Skin of body (tissue), 3 donors: ENCODE measurements at places on chromosomes 7 and 10.

DNA sequence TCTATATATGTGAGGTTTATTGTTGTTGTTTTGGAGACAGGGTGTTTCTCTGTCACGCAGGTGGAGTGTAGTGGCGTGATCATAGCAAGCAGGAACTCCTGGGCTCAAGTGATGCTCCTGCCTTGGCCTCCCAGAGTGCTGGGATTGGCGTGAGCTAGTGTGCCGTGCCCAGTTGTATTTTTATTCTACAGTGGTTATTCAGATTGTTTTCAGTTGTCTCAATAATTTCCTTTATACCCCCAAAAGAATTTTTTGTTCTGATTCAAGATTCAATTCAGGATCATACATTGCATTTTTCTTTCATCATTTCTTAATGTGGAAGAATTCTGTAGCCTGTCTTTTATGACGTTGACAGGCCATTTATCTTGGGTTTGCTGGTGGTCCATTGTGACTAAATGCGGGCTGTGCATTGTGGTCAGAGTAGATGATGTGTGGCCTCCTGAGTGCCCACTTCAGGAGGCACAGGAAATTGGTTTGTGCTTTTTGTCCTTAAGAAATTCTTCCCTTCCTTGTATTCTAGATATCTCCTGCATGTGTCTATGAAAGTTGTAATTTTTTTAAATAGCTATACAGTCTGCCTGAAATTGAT, 22.9 kb downstream of the RBM33 start:
- no peak for DNase-seq

GRCh38 chr10:96746503-96746902, 26.2 kb upstream of the PIK3AP1 start:
- no peak for DNase-seq

DNA sequence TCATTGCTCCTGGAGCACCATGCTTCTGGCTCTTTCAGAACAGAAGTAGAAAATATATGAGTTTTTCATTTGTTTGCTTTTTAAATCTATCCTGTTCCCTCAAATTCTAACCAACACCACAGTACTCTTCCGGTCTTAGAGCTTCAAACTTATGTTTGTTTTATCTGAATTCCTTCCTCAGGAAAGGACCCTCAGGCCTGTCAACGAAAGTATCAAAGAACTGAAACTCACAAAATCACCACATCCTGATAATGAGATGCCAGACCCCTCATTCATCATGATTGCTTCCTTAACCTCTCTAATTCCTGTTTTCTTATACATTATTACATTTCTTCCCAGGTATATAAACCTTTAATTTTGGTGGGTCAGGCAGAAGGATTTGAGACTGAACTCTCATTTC, 135.2 kb downstream of the BMS1 start:
- DNase-seq: no peak

- no peak for DNase-seq
Observed at GRCh38 chr7:12706900-12707536, 19.6 kb downstream of the ARL4A start.

GRCh38 chr10:69107176-69107490, 16.8 kb upstream of the VPS26A start:
- DNase-seq: no peak

GRCh38 chr7:21113609-21114415, 314.1 kb upstream of the SP4 start:
- no peak for DNase-seq

DNA sequence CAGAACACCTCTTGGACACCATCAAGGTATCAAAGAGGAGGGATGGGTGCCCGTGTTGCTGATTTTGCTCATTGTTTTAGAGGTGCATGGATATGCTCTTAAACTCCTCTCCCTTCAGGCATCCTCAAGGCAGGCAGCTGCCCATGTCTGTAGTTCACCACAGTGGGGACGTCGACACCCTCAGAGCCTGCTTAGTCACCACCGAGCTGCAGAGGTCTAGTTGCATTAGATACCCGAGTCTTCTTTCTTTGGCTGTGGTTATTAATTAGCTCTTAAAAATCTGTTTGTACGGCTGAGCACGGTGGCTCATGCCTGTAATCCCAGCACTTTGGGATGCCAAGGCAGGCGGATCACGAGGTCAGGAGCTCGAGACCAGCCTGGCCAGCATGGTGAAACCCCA, 24.7 kb upstream of the TSPAN13 start:
- DNase-seq: no peak

DNA sequence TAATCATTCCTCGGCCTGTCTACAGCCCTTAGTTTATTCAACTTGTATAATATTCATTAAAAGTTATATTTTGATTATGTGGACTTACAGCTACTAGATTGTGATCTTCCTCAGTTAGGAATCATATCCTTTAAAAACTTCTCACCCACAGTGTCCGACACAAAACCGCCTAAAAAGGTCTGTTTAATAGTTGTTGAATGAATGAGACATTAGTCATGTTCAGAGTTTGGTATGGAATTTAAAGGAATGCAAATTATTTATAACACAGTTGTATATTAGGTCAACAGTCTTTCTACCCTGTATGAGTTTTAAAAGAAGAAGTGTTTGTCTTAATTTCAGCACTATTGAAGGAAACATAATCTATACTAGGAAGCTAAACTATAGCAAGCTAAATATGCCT, 390.0 kb downstream of the ARL4A start:
- DNase-seq: no peak

DNA sequence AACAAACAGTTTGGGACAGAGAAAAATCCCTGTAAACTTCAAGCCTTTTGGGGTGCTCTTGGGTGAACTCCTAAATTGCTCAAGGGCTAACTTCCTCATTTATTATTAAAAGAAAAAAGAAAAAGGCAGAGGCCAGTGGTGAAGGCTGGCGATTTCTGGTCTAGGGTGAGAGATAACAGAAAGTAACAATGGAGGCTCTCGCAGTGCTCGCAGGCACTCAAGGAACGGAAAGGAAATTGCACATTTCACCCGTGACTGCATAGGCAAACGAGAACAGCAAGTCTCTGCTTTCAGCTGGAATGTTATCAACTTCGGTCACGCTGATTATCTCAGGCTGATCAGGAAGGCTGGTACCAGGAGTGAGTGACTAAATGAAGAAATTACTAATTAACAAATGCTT, 70.7 kb downstream of the PRKAG2 start:
- no peak for DNase-seq

- no peak for DNase-seq
Observed at GRCh38 chr10:16828701-16829175, 11.5 kb upstream of the RSU1 start.

- no peak for DNase-seq
Observed at GRCh38 chr10:72340510-72341261, 14.0 kb downstream of the DNAJB12 start.

DNA sequence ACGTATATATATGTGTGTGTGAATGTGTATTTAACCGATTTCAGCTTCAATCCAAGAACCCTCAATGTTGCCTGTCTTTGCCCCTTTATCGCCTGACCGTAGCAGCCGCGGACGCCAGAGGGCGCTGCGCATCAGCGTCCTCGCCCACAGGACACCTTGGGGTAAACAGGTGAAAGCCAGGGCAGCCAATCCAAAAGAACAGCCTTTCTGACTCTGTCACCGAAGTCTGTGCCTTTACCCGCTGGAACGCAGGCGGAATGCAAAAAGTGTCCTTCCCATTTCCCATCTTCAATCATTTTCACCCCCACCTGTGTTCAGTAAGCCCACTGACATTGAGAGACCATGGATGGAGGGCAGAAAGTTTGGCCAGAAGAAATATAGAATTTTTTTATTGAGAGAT, 3.6 kb downstream of the NXPH1 start:
- DNase-seq: no peak

DNA sequence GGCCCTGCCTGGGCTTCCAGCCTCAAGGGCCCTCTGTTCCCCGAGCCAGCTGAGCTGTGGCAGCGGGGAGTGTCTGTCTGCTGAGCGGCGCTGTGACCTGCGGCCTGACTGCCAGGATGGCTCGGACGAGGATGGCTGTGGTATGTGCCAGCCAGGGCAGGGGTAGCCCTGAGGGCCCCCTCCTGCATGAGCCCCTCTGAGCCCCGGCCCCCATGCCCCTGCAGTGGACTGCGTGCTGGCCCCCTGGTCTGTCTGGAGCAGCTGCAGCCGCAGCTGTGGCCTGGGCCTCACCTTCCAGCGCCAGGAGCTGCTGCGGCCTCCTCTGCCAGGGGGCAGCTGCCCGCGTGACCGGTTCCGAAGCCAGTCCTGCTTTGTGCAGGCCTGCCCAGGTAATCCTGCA, 28.4 kb upstream of the ZNF467 start:
- no peak for DNase-seq

GRCh38 chr10:98096316-98096715, 38.1 kb upstream of the R3HCC1L start:
- no peak for DNase-seq

- DNase-seq: no peak
Observed at GRCh38 chr7:69213878-69214277, 384.4 kb upstream of the AUTS2 start.

DNA sequence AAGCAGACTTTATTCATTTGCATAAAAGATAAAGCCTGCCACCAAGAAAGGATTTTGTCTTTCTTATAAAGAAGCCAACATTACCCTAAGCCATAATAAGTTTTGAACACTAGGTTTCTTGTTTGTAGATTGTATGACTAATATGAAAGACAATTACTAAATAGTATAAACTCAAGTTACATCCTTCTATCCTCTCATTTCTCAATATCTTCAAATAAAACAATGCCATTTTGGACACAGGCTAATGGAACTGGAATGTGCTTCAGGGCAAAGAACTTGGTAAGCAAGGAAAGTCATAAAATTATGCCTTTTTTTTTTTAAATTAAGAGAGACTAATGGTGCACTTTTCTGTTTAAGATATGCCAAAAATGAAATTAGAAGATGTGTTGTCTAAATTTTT, 137.7 kb downstream of the DKK1 start:
- no peak for DNase-seq

DNA sequence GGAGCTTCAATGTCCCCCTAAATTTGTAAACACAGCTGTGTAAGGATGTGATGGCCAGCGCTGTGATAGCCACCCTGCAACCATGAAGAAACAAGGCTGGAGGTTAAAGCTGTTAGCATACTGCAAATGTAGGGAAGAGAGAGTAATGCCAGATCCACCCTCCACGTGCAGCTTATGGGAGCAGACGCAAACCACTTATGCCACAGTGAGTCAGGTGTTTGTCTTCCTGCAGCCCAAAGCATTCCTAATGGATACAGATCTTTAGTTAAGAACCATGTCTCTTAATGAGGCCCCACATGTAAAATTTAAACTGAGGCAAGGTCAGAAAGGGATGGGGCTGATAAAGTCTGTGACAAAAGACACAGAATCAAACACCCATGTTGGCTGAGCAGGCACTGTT, 13.6 kb upstream of the MYL7 start:
- DNase-seq: no peak

GRCh38 chr7:27179503-27180430, 5.3 kb downstream of the HOXA11 start:
- DNase-seq: peak; percentile 84

- no peak for DNase-seq
Observed at GRCh38 chr10:98154076-98154475, 19.6 kb downstream of the R3HCC1L start.

DNA sequence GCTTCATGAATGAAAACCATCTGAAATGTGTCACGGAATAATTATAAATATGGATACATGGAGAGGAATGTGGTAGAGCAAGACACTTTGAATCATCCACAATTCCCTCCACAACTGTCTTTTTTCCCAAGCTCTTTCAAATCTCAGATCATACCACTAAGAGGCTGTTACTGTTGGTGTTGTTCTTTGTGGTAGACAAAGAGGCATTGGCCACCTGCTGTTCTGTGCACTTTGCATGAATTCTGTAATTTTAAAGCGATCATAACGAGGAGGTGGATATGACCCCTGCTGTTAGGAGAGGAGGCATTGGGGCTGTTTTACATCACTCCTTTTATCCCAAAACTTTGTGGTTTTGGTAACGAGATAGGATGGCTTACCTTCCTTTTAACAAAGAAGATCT, 141.2 kb upstream of the KLF6 start:
- no peak for DNase-seq

DNA sequence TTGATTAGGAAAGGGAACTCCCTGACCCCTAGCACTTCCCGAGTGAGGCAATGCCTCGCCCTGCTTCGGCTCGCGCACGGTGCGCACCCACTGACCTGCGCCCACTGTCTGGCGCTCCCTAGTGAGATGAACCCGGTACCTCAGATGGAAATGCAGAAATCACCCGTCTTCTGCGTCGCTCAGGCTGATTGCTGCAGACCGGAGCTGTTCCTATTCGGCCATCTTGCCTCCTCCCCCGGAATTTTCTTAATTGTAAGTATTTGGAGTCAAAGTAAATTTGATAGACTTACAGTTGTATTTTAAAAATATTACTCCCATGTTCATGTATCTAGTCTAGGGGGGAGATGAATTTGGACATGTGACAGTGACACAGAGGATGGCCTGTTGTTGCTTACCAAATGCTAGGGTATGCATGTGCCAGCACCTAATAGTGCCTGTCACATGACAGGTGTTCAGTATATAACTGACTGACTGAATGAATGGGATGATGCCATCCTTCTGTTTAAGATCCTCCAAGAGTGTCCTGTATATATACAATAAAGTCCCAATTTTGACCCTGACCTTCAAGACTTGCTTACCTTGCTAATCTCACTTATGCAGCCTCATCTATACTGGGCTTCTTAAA, 42.0 kb upstream of the ICA1 start:
- DNase-seq: no peak

- DNase-seq: no peak
Observed at GRCh38 chr10:89129911-89130310, 77.2 kb downstream of the CH25H start.

GRCh38 chr10:58023341-58024073, 244.2 kb downstream of the IPMK start:
- no peak for DNase-seq

- no peak for DNase-seq
Observed at GRCh38 chr10:68938117-68938516, 17.9 kb upstream of the DDX21 start.

GRCh38 chr10:118259288-118259906, 82.7 kb downstream of the FAM204A start:
- no peak for DNase-seq

DNA sequence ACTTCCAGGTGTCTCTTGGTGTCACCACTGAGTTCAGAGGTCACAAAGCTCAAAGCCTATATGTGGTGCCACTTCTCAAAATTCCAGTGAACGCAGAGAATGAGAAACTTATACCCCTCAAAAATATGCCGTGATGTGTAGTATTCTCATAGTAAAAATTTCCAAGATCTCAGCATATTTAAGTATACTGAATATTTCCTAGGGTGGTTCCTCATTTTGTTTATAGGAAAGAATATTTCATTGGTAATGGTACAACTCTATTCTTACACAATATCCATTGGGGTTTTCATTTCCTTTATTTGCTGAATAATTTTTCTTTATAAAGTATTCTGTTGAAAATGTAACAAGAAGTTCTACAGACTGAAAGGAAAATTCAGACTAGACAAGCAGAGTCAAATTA, 58.9 kb upstream of the ADO start:
- no peak for DNase-seq

- DNase-seq: no peak
Observed at GRCh38 chr10:112115781-112116385, 67.7 kb downstream of the GPAM start.

DNA sequence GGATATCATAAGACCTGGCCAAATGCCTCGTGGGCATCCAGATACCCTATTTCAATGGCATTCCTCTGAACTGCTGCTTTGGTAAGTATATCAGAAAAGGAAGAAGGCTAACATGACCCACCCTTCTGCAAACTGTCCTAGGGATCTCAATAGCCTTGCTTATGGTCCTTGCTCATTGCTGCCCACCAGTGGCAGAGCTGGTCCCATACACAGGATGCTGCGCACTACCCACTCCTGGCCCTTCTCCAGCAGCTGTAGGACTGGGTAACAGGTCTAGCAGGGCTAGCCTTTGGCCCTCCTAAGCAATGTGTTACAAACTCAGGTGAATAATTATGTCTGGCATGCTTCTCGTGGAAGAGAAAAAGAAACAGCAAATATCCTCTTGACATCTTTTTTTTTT, 72.5 kb downstream of the C10orf90 start:
- no peak for DNase-seq
